ENCODE measurements at places on chromosomes 2 and 18.
A peak's percentile ranks its signal among the peaks of the same experiment; 100 is the strongest.

DNA sequence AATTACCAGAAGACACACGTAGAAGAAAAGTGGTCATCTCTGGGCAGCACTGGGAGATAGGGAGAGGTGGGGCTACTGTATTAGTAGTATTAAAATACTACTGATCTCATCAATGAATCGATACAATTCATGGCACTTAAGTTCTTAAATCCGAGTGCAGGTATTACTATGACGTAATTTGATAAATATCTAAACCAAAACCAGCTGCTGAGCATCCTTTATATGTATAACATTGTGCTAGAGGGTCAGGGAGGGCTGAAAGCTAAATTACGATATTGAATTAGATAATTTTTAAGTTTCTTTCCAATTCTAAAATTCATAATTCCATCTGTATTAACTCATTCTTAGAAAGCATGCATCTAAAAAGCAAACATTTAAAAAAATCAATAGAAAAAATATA lies 25.3 kb downstream of the DARS1 start:
- DNase-seq: no peak

DNA sequence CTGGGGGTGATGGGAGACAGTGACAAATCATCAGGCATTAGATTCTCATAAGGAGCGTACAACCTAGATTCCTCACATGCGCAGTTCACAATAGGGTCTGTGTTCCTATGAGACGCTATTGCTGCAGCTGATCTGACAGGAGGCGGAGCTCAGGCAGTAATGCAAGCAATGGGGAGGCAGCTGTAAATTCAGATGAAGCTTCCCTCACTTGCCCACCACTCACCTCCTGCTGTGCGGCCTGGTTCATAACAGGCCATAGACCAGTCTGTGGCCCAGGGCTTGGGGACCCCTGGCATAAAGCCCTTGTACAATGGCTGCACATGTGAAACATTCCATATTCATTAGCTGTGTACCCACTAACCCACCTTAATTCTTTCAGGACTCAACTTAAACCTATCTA lies 18.0 kb downstream of the NMUR1 start:
- DNase-seq: no peak

DNA sequence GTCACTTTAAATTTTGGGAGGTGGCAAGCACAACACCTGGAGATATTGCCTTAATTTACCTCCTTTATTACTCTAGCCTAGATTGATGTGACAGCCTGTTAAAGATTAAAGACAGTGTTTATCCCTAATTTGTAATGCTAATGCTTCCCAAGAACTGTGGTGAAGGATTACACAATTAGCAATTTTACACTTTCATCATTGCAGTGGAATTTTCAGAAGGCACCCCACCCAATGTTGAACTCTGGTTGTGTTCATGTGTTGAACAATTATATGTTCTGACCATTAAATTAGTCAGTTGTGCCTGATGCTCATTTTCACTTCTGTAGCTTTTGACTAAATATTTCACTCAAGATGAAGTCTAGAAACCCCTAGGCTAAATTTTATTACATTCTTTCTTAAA lies 317.1 kb upstream of the CWC22 start:
- DNase-seq: peak; percentile 29

- no peak for DNase-seq
Measured at GRCh38 chr2:159213296-159213695, 73.2 kb downstream of the WDSUB1 start.

DNA sequence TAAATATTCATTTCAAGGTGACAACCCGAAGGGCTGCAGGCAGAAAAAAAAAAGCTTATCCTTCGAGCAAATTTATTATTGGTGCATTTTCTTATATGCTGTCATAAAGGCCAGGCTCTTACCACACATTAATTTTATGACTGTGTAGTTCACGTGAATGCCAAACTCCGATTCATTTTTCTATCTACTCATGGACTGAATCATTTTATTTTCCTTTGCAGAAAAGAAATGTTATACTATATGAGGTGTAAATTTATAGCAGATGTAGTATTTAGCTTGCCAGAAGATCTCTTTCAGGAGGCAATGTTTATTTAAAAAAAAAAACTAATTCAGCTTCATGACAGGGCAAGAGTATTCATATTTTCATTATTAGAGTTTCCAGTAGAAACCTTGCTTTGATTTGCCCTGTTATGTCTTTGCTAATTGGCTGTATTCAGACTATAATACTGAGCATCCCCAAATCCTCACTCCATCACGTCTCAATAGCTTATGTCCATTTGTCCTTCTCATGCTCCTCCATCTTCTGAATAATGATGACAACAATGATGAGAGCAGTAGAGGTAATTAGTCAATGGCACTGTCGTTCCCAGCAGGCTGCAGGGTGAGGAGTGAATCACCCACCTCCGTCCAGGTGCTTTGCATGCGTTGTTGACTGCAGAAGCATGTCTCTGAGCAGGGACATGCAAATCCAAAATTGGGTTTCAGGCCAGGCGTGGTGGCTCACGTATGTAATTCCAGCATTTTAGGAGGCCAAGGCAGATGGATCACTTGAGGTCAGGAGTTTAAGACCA lies 101.1 kb upstream of the RAB12 start:
- DNase-seq: no peak

All from NCI-H226 (cell line).